CD4-positive, alpha-beta T cell treated with Interleukin-2 at 100 ng/mL for 4 hours (primary cell): ENCODE measurements at places on chromosomes 11 and 22.
A peak's percentile ranks its signal among the peaks of the same experiment; 100 is the strongest.

DNA sequence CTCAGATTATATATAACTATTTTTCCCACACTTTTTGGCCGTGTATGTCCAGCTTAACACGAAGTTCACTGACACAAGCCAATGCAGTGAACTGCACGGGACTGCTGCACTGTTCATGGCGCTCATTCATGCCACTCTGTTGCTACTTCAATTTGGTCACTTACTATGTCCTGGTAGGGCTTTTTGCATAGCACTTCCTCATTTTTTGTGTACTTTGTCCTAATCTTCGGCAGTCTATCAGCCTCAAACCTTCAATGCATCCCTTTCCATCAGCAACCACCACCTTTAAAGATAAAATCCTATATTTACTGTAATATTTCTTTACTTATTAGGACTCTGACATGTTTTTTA is 18.7 kb upstream of the ARHGAP32 start:
- no peak for DNase-seq

- no peak for DNase-seq
These were observed 65.3 kb downstream of the CTTN start for GRCh38 chr11:70463478-70464255.

DNA sequence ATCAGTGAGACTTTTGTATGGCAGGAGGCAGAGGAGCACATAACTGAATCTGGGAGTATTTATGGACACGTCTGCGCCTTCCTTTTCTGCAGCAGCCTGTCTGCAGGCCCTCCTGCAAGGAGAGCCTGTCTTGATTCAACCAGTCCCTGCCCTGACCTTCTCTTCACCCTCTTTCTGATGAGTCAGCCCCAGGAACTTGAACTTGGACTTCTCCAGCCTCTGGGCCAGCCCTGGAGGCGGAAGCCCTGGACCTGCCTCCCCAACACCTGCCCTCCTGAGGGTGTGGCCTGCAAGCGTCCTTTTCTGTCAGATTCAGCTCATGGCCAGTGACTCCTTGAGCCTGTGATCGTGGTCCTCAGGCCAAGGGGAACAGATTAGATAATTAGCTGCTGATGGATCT is 20.0 kb downstream of the DAGLA start:
- no peak for DNase-seq

DNA sequence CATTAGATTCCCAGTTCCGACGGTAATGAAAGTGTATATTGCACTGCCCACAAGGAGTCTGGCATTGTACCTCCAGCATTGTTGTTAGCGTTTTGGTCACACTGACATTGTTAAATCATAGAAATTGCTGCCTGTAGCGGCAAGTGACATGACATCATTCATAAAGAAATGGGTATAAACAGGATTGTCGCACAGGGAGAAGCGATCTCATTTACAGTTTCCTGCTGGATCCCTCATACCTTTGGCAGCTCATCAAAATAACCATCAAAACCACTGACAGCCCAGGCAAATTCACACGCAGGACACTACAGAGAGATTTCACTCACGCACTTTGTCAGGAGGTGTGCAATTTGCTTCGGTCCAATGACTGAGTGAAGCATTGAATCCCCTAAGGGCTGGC is 3.5 kb downstream of the HTR3B start:
- DNase-seq, result no peak

DNA sequence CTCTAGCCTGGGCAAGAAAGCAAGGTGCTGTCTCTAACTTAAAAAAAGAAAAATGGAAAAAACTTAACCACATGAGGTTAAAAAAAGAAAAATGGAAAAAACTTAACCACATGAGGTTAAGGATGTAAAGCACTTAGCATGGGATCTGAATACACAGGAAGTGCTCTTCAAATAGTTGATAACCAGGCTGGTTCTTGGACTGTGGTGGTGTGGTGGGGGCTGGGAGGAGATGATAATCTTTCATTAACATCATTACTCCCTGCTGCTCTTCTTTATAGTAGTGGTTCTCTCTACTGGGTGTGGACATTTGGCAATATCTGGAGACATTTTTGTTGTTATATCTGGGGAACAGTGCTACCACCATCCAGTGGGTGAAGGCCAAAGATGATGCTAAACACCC is 88.4 kb downstream of the TTC17 start:
- DNase-seq, result no peak

DNA sequence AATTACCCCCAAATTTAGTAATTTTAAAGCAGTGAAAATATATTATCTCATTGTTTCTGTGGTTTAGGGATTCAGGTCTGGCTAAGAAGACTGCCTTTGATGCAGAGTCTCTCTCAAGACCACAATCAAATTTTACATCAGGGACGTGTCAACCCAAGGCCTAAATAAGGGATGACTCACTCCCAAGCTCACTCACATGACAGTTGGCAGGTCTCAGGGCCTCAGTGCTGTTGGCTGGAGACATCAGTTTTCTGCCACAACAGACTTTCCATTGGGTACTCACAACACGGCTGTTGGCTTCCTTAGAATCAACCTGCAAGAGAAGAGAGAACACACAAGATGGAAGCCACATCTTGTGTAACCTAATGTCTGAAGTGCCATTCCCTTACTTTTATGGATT is 377.3 kb downstream of the FAM181B start:
- DNase-seq, result no peak

GRCh38 chr22:17694193-17694592 is 55.6 kb downstream of the BCL2L13 start:
- DNase-seq, result no peak

GRCh38 chr22:20484948-20485683 is 10.5 kb downstream of the KLHL22 start:
- DNase-seq, result no peak

DNA sequence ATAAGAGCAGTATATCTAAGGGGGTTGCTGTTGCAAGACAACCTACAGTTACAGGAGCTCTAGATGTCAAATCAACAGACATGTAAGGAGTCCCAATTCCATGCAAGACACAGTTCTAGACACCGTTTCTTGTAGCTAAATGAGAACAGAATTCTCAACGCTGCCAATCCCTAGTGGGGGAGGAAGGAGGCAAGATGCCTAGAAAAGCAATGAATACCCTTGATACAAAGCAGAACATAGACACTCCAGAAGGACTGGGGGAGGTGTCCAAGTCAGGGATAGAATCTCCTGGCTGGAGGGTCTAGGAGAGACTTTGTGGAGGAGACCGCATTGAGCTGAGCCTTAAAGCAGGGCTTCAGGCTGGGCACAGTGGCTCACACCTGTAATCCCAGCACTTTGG is 280.2 kb downstream of the BUD13 start:
- no peak for DNase-seq

DNA sequence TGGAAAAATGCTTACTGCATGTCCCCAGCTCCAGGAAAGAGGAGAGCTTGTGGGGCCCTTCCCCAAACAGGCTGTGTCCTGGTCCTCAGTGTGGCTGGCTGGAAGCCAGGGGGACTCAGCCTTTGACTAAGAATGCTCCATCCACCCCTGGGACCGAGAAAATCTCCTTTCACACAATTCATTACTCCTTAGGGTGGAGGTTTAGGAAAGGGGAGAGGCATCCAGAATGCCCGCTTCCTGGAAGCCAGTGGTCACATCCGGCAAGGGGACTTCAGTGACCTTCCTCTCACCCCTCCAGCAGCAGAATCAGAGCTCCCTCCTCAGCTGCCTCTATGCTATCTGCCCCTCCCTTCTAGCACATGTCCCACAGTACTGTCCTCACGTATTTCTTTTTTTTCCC is 21.9 kb downstream of the ATG16L2 start:
- no peak for DNase-seq

DNA sequence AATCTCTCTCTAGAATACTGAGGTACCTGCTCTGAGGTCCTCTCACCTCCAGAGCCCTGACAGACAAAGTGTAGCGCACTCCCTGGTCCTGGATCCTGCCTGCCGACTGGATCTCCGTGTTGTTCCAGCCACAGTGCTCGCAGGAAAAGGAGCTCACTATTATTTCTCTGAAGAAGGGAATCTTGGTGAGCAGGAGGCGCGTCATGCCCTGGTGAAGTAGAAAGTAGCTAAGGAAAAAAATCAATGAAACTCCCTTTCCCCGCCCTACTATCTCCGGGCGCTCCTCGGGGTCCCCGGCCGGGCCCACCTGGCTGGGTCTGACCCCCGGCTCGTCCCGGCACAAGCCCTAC is 412 bp downstream of the ZPR1 start:
- DNase-seq, result no peak

DNA sequence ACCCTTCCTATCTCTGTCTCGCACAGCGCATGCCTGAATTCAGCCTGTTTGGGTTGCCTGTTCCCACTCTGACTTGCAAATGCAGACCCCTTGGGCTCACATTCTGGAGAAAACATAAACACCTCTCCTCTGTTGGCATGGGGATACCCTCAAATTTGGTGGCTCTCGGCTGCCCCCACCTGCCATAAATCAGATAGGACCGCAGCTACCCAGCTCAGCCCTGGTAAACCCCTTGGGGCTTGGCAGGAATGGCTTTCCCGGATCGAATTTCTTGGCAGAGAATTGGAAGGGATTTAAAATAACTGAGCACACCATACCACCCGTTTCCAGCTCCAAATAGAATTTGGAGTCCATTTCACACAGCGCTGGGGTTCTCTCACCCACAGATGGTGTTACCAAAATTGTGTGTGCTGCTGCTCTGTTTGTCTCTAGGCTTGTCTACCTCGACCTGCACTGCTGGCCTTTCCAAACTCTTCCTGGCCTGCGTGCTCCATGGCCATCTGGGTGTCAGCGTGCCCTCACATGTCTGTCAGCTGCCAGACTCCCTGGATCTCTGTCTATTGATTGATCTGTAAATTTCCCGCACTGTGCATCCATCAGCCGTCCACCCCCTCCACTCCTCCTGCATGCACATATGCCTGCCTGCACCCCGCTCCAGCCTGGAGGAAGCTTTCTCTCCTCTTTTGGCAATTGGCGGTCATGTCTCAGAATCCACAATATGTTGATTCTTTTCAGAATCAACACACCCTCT is 134.0 kb downstream of the NTM start:
- DNase-seq, result no peak

DNA sequence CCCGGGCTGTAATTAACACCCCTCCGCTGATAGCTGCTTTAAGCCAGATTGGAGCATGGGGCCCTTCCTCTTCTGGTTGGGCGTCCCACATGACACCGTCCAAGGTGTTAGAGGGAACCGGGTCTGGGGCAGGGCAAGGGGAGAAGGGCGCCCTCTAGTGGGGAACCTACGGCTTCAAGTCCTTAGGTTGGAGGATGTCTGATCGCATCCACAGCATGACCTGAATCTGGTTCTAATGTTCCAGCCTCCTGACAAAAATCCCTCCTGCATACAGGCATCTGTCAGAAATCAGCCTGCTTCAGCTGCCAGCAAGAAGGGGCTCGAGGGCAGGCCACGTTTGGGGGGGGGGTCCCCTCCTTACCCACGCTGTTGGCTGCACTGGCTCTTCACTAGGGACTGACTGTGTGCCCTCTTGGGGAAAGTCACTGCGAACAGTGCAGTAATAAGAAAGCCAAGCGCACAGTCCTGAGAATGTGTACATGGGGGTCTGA is 94.2 kb upstream of the TBCEL start:
- DNase-seq, result peak; percentile 22

DNA sequence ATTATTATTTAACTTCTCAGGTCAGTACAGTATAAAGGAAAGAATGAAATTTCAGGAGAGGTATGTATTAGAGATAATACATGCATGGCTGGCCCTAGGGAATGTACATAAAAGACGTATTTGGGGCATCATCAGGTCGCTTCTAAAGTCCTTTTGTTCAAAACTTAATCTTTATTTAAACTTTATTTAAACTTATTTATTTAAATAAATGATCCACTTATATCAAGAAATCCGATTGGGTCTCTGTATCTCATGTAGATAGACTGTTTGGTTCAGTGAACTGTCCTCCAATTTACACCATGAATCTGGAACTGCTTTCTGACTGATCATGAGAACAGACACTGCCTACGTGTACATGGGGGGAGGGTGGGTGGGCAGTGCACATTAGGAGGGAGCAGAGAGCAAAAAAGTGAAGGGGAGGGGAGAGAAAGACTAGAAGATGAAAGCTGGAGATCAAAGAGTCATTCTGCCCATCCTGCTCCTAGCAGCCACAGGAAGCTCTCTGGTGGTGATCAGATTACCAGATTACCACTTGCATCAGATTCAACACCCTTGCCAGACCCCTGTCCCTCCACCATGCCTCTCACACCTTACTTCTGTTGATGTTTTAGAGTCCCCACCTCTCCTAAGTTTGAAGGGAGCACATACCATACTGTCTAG is 92.1 kb upstream of the MTMR2 start:
- peak; percentile 47 for DNase-seq
